ENCODE measurements at places on chromosomes 1 and 21.

DNA sequence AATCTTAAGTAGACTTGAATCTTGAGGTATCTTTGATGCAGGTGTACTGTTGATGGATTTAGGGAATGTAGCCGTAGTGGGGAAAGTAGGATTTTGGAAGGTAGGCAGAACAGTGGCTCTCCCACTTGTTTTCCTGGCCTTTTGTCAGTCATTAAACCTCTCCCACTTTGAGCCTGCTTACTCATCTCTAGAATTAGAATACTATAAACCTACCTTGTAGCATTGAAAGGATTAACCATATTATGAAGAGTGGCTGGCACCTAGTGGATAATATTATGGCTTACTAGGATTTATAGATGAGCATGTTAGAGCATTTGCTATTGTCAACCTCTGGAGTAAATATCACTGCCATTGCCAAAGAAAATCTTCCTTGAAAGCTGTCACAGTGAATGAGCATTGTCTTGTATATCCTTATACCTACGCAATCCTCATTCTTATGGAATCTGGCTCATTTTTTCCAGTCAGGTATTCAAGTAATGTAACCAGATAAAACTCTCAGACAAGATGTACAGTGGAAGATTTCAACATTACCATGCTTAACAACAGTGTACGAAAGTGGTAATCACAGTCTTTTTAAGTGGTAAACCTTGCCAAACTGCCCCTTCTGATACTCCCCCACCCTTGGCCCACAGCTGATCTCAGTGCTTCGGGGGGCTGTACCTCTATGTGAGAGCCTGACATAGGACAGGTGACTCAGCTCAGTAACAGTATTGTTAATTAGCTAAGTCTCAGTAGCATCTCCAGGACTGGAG lies 44.4 kb downstream of the SH3GLB1 start:
- DNase-seq, result no peak

- DNase-seq, result no peak
These were observed 976 bp upstream of the BMP8B start for GRCh38 chr1:39789571-39790110.

DNA sequence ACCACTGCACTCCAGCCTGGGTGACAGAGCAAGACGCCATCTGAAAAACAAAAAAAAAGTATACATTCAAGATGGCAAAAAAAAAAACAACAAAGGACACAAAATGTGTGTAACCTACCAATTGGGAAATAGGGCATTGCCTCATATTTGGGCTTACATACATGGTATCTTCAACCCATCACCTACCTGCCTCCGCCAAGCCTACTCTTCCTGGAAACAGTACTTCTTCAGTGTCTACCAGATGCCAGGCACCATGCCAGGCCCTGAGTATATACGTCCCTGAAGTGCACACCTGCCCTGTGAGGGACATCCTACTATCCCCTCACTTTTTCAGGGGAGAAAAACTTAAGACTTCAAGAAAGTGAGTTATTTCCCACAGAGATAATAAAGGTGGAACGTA lies 160.2 kb downstream of the TOMM20 start:
- no peak for DNase-seq

DNA sequence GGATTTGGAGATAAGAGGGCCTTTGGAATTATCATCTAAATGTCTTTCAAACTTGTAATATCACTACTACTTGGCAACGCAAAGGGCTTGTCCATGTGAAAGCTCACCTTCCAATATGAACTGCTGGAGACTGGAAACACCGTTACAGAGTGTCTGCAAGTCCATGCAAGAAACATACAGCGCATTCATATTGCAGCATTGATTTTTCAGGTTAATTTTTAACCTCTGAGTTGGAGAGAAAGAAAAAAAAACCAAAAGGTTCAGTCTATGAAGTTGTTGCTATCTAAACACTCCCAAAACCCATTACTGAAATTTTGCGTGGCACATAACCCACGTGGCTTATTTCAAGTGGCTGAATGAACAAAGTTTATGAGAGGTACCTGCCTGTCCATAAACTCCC lies 23.8 kb downstream of the DAB1 start:
- no peak for DNase-seq

GRCh38 chr1:94622757-94623156 lies 81.2 kb upstream of the F3 start:
- no peak for DNase-seq

- DNase-seq, result no peak
These were observed 63.3 kb downstream of the RHOU start for GRCh38 chr1:228798548-228798947.

DNA sequence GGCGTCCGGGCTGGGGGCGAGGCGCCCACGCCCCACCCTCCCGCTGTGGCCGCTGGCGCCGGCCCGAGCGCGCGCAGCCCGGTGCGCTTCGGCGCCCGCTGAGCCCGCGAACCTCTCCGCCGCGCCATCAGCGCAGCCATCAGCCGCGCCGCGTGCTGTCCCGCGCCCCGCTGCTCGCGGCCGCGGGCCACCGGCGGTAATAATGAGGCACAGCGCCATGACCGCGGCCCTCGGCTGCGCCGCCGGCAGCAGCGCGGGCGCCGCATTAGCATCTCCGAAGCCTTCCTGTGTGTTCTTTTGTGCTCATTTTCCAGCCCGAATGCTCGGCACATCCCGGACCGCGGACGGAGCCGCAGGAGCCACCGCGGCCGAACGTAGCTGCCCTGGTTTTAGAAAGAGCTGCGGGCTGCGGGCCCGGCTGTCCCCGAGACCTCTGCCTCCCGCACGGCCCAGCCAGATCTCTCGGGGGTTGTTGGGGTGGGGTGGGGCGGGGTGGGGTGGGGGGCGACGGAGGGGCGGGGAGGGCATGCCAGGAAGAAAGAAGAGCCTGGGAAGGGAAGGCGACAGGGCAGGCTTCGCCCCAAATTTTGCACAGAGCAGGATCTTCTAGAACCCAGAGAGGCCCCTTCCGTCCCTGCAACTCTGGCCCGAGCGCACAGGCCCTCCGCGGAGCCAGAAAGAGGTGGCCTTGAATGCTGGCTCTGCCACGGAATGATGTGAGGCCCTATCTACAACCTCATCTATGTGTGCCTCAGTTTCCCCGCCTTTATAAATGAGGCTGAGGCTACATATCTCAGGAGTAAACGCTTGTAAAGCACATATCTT lies 55.3 kb downstream of the RRAGC start:
- no peak for DNase-seq

GRCh38 chr1:247358920-247359319 lies 27.3 kb upstream of the ZNF496 start:
- DNase-seq, result no peak
